Activated T-helper 9 cell treated with anti-CD3 and anti-CD28 coated beads, Interleukin-2, amount 50 U/mL, for 16 hours (primary cell): ENCODE measurements at places on chromosomes 12 and 14.

DNA sequence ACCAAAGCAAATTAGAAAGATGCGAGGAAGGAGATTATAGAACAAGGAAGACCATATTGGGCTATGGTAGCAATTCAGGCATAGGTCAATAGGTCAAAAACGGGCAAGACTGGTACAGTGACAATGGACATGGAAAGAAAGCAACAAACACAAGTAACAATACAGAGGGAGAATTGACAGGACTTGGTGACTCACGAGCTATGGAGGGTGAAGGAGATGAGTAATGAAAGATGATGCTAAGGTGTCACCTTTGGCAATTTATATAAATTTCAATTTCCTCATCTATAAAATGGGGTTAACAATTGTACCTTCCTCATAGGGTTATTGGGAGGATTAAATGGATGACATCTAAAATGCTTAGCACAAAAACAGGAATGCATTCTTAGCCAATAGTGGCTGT, 15.1 kb upstream of the DUSP16 start:
- DNase-seq: no peak

DNA sequence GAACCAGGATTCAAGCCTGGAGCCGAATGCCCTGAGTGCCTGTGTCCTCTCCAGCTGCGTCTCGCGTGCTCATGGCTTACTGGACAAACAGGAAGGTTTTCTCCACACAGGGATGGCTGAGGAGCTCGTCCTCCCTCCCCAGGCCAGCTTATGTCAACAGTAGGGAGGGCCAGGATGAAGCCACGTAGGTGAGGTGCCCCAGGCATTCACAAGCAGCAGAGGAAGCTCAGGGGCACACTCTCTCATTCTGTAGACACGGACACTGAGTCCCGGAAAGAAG, 49.3 kb downstream of the TRPV4 start:
- no peak for DNase-seq

- no peak for DNase-seq
Measured at GRCh38 chr14:75909630-75910029, 72.2 kb downstream of the TGFB3 start.

DNA sequence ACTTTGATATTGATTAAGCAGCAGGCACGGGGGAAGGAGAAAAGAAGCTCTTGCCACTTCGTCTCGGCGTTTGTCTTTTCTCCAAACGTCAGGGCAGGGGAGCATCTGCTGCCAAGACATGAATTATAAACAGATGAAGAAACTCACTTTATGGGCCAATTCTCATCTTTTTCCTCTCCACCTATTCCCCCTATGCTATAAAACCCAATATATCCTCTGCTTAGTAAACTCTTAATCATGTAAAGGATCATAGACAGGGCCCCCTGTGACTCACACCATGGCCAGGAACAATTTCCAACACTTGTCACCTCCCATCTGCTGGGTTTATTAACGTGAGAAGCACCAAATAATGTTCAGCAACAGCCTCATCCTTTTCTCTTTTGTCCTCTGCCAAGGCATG, 1092.1 kb upstream of the TMEM132C start:
- no peak for DNase-seq

DNA sequence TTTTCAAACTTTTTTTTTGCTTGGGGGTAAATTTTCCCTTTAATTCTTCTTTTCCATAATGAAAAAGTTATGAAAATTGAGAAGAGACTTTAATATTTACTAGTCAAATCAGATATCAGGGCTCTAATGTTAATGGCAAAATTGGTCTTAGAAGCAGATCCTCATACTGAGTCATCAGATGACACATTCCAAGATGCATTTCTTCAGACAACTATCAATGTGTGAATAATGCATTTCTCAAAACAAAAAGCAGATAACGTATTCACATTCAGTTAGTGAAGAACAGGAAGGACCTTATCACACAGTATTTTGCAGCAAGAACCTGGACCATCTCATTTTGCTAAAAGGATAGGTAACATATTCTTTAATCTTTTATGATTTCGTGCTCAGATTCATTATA, 130.7 kb downstream of the GPHN start:
- no peak for DNase-seq

DNA sequence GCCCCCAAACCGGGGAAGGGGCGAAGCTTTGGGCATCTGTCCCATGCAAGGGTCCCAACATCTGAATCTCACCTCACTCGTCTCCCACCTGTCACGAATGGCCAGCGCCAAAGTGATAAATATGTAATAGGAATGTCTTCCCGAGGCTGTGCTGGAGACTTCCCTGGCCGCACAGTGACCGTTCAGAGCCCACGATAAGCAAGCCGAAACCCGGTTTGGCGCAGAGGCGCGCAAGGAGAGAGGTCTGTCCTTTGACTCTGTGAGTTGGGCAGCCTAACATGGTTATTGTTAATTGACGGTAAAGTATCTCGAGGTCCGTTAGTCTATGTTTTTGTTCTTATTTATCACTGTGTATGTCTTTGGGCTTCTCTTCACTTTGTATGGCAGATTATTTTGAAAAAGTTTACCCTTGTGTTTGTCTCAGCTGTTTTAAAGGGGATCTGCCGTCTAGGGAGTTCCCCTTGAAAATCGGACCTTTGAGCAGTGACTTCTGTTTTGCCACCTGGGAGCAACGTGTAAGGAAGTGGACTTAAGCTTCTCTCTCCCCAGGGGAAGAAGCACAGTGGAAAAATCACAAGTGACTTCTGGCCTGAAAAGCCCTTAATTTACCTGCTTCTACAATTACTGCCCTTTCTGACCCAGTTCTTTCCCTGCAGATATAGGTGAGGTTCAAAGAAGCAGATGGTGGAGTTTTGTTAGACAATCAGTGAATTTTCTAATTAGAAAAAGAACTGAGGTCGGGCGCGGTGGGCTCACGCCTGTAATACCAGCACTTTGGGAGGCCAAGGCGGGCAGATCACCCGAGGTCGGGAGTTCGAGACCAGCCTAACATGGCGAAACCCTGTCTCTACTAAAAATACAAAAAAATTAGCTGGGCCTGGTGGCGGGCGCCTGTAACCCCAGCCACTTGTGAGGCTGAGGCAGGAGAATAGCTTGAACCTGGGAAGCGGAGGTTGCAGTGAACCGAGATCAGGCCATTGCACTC, 1.1 kb upstream of the TM9SF1 start:
- no peak for DNase-seq

DNA sequence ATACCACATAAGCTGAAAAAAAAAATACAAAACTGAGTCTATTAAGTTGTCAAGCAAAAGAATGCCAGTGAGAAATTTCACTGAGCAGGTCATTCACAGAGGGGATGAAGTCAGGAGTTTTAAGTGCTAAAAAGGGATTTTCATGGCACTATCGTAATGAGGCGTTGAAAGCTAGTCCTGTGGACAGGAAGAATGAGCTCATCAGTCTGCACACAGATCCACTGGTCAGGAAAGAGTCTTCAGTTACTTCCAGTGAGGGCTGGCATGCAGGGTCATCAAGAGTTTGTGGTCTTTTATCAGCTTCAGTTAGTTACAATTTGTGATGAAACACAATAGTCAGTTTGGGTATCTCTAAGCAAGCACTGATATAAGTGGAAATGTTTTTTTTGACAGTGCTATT, 88.1 kb upstream of the WSCD2 start:
- no peak for DNase-seq

GRCh38 chr12:110165540-110166159, 41.5 kb downstream of the IFT81 start:
- DNase-seq: no peak

DNA sequence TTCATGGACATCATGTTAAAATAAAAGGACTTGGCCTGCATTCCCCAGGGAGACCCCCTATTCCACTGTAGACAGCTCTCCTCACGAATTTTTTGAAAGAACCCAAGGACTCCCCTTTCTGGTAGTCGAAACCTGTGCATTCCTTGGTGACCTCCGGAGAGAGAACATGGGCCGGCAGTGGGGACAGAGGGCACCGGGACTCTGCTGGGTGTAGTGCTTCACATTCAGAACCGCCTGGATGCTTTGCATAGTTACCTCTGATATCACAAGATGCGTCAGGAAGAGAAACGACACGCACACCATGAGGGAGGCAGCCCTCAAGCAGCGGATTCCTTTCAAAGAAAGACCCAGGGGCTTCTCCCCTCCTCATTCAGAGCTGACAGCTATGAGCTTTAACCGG, 9.7 kb downstream of the CKAP4 start:
- DNase-seq: no peak

GRCh38 chr12:95396849-95397468, 77.0 kb upstream of the METAP2 start:
- no peak for DNase-seq

- no peak for DNase-seq
Measured at GRCh38 chr12:66438601-66439000, 136.3 kb downstream of the HELB start.

- no peak for DNase-seq
Measured at GRCh38 chr12:87796961-87797516, 232.2 kb downstream of the C12orf50 start.

- DNase-seq: no peak
Measured at GRCh38 chr14:47332106-47332505, 343.3 kb downstream of the MDGA2 start.

DNA sequence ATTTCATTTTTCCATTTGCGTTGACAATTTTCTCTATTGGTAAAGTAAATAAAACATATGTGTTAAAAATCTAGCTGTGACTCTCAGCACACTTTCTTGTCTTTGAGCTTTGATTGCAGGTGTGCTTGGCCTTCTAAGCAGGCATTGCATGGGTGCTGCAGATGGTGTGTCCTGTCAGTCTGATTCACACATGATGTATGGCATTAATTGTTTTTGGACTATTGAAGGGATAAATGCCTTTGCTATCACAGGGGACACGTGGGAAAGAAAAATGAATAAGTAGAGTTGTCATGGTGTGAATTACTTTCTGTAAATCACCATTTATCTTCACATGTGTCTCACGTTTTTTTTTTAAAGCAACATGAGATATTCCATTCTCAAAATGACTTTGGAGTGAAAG, 211.3 kb upstream of the NAV3 start:
- DNase-seq: no peak

GRCh38 chr12:12017798-12018197, 52.9 kb upstream of the BCL2L14 start:
- DNase-seq: no peak
